Heart right ventricle (tissue), 16 donors: ENCODE measurements at places on chromosomes 3 and 15. TPM values are rescaled to one million over a fixed set of nuclear protein-coding genes. Genes with fewer than 3 reads are reported as not detected.

Gene CISH
- 131 TPM for total RNA-seq

Gene GADL1
- 1.6 TPM for total RNA-seq

Gene SCN11A
- 0.06 TPM for total RNA-seq

Gene WDR49
- 3.1 TPM for total RNA-seq

Gene ARPIN
- total RNA-seq, result 12.8 TPM

Gene PIF1
- 0.82 TPM for total RNA-seq

Gene SPATA12
- not detected for total RNA-seq

Gene PRSS50
- 0.37 TPM for total RNA-seq

Gene GATA2
- total RNA-seq, result 20.7 TPM

GRCh38 chr15:93178371-93178770 is 89.4 kb upstream of the RGMA start:
- no peak for DNase-seq

DNA sequence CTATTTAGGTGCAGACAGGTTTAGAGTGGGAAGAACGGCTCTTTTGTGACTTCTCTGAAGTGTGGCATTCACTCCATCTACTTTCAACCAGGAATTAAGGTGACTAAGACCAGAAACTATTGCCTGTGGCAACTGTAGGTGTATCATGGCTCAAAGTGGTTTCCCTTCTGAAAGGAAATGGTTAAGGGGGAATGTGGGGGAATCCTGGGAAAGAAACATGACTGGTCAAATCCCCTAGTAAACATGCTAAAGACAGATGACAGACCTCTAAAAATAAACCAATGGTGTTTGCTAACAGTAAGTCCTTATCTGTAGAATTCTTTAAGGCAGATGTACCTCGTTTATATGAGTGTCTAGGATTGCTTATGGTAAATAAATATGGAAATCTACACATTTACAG is 56.9 kb downstream of the MEGF11 start:
- no peak for DNase-seq

GRCh38 chr15:75368689-75369239 is 357 bp upstream of the MAN2C1 start:
- DNase-seq, result no peak

GRCh38 chr15:56739964-56740640 is 6.8 kb upstream of the ZNF280D start:
- no peak for DNase-seq

- DNase-seq, result no peak
Observed at GRCh38 chr3:197363553-197364409, 65.4 kb upstream of the DLG1 start.

GRCh38 chr3:103006526-103007183 is 571.8 kb downstream of the ZPLD1 start:
- DNase-seq, result no peak

DNA sequence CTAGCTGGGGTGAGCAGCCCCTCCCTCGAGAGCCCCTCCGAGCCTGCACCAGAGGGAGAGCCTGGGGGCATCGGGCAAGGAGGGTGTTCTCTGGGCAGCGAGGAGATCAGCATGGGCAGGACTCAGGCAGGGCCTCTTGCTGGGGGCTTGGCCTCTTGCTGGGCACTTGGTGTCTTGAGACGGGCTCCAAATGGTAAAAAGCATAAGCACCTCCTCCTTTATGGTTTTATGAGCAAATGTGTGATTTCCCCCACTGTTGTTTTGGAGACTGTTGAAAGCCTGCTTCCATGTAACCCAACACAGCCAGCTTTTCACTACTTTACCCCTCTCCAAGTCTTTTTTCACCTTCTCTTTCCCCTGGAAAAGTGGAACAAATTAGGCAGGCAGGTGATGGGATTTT is 239.3 kb downstream of the TLE3 start:
- no peak for DNase-seq

DNA sequence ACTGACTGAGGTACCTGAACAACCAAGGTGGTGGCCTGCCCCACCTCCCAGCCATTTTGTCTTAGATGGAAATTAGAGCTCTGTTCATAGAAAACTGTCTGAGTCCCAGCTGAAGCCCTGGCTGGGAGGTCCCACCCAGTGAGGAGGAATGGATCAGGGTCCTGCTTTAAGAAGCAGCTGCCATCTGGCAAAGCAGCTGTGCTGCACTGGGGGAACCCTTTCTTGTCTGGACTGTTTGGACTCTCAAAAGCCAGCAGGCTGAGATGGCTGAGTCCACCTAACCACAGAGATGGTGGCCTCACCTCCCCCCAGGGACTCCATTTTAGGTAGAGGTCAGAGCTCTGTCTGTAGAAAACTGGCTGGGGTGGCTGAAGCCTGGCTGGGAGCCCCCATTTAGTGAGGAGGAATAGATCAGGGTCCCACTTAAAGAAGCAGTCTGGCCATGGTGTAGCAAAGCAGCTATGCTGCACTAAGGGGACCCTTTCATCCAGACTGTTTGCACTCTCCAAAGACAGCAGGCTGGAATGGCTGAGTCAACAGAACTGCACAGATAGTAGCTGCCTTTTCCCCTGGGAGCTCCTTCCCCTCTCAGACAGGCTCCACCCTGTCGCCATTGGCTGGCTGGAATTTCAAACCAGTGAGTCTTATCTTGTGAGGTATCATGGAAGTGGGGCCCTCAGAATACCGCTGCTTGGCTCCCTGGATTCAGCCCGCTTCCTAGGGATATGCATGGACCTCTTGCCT is 116.9 kb downstream of the EPHA6 start:
- no peak for DNase-seq

DNA sequence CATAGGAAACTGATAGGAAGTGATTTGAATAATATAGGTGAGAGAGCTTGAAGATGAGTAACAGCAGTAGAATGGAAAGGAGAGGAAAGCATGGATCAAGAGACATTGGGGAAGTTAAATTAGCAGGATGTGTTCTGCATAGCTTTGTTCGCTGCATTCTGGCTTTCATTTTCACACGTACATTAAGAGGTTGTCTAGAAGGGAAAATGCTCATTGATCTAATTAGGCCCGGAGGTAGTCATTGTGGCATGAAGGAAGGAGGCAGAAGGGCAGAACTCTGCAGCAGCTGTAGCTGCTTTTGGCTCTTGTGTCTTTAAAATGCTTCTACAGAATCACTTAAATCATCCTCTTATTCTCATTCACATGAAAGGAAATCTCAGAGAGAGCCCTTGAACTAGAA is 40.3 kb downstream of the KCNAB1 start:
- no peak for DNase-seq

DNA sequence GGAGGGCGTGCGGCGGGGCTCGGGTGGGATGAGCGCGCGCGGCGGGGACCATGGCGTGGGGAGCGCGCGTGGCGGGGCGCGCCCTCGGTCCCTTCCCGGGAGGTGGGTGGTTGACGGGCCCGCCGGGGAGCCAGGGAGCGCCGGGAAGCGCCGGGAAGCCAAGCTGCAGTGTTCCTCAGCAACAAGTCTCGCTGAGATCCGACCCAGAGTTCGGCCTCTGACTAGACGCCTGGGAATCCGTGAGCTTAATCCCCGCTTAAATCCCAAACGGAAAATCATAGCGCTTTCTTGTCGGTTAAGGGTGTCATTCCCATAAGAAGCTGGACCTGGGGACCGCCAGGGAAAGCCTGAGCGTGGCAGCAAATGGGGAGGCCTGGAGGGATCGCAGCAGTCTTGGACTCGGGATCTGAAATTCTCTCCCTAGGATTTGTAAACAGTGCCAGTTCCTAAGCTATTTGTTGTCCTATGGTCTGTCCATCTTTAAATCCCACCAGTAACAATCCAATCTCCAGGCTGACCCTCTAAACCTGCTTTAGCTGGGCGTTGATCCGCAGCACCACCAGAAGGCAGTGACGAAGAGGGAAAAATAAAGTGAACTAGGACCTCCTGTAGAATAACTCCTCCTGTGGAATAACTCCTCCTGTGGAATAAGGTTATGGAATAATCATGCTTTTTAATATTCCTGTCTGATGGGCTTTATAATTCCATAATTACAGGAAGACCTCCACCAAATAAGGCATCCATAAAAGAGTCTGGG is 570 bp upstream of the NEDD4 start:
- DNase-seq, result no peak

DNA sequence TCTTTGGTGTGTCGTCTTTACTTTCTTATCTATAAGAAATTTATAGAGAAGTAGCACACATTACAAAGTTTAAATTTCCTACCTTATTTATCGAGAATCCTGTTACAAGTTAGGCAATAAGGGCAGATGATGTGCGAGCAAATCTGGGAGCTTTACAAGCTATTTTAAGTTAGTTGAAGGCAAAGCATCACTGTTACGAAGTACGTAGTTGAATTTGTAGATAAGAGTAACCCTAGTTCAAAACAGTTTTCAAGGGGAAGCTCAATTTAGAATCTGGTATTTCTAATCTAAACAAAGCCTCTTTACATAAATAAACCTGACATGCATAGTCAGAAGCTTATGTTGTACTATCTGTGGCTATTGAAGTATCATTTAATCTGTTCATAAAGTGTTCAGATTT is 8.4 kb downstream of the KBTBD8 start:
- DNase-seq, result no peak

DNA sequence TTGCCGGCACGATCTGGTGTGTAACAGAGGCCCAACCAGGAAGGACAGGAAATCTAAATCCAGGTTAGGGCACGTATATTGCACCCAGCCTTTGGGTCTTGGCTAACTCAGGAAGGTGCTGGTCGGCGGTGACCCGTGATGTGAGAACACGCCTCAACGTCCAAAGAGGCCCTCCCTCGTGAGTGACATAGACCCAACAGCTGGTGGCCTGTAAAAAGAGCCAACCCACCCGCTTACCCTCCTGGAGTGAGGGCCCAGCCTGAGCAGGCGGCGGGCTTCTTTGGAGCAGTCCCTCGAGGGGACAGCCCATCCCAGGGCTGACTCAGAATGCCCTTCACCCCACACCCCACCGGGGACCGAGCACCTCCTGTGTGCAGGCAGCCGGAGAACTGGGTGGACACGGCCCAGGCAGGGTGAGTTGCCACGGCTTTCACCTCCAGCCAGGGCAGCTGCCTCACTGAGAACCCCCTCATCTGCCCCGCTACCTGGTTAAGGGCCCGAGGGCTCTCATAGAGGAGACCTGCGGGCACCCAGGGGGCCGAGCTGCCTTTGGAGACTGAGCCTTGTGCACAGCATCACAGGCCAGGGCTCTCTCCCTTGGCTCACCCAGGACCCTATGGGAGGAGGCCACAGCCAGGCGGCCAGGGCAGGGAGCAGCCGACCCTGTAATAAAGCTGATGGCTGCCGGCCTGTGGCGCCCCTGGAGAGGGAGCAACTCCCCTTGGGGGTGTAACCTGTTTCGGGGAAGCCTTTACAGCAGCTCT is 41.8 kb downstream of the ZNF710 start:
- DNase-seq, result no peak

GRCh38 chr3:107949394-107949970 is 141.3 kb downstream of the CD47 start:
- DNase-seq, result no peak

GRCh38 chr3:52394751-52395502 is 50.0 kb downstream of the SEMA3G start:
- no peak for DNase-seq

DNA sequence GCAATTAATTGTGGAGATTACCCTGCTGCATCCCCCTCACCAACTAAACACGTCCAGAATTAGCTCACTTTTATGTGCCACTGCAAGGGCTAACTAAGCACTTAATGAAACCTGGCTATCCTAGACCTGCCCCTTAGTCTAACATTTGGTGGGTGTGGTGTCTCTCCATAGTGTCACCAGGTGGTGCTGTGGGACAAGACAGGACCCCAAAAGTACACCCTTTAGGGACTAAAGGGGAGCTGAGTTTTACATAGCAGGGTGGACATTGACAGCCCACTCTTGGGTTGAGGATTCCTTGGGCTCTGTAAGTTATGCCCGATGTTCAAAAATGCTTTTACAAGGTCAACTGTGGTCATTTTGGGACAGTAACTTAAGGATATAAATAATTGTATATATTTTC is 5.7 kb downstream of the DUT start:
- no peak for DNase-seq

- no peak for DNase-seq
Observed at GRCh38 chr15:76577879-76578512, 241.4 kb downstream of the ISL2 start.

DNA sequence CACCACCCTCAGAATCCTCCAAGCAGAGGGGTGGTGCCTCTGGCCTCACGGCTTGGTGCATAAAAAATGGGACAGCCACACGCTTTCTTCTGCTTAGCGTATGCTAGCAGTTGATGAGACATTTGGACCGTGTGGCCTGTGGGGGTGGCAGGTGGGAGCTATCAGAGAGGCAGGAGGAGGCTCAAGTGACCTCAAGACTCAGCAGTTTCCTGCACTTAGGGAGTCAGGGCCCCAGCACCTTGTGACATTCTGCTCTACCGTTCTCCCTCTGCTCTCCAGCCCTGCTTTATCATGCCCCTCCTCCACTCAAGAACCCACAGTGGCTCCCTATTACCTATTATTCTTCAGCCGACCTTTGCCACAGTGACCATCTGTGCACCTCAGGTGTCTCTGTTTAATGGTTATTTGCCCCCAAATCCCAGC is 41.0 kb upstream of the CGNL1 start:
- DNase-seq, result no peak

GRCh38 chr3:112848196-112848595 is 1.5 kb upstream of the CD200R1L start:
- DNase-seq, result no peak

GRCh38 chr3:15637131-15637951 is 35.8 kb downstream of the BTD start:
- DNase-seq, result no peak

- no peak for DNase-seq
Observed at GRCh38 chr3:160183345-160184076, 41.7 kb upstream of the C3orf80 start.
